Fibroblast of the aortic adventitia (primary cell): ENCODE measurements at places on chromosomes 11 and 22.

DNA sequence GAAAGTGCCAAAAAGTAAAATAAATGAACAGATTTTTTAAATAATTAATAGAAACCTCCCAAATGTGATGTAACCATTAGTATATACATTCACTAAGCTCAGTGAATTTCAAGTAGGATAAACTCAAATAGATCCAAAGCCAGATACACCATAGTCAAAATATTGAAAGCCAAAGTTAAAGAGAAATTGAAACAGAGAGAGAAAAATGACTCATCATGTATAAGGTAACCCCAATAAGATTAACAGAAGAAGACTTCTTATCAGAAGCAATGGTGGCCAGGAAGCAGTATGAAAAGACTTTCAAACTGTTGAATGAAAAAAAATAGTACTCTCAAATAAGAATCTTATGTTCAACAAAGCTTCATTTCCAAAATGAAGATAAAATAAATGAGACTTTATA lies 70.5 kb downstream of the LUZP2 start:
- DNase-seq, result no peak

DNA sequence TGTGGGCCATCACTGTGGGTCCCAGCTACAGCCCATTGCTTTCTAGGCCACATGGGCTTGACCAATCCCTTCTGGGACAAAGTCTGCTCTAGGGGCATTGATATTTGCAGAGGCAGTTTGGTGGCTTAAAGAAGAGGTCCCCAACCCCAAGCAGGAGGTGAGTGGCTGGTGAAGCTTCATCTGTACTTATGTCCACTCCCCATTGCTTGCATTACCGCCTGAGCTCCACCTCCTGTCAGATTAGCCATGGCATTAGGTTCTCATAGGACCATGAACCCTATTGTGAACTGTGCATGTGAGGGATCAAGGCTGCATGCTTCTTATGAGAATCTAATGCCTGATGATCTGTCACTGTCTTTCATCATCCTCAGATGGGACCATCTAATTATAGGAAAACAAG lies 54.4 kb upstream of the CADM1 start:
- no peak for DNase-seq

DNA sequence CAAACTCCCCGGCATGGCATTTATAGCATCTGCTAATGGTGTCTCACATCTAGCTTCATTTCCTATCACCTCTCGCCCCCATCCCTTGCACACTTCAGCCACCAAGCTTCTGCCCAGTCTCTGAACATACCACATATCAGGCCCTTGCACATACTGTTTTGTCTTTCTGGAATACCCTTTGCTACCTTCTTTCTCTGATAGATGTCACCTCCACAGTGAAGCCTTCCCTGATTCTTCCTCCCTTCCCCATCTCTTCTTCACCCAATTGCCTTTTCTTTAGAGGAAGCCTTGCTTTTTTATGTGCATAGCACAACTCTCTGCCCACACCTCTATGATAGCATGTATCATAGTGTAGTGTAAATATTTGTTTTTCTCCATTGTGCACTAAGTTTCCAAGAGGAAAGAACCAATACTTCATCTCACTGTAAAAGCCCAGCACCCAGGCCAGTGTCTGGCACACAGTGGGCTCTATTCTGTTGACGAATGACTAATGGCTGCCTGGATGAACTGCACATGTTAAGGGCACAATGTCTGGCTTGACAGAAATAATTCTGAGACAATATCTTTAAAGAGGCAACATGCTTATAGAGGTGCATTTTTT lies 27.8 kb downstream of the P4HA3 start:
- no peak for DNase-seq

DNA sequence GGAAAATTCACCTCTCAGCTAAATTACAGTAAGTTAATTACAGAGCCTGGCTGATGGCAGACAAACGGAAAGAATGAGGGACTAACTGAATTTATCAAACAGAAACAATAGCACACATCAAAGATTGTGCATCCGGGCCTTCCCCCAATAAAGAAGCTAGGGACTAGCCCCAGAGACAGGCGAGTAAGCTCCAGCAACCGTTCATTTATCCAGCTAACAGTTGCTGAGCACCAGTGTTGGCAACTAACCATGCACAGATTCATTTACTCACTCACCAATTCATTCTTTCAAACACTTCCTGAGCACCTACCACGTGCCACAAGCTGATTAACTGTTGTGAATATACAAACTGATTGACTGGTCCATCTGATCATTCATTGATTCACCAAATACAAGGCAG lies 51.2 kb downstream of the SMCO4 start:
- no peak for DNase-seq

GRCh38 chr11:19868281-19868821 lies 155.7 kb downstream of the NAV2 start:
- DNase-seq, result peak; percentile 98

- no peak for DNase-seq
Observed at GRCh38 chr22:19040888-19041703, 81.1 kb downstream of the DGCR2 start.

- no peak for DNase-seq
Observed at GRCh38 chr11:127226380-127226779, 225.8 kb upstream of the KIRREL3 start.

DNA sequence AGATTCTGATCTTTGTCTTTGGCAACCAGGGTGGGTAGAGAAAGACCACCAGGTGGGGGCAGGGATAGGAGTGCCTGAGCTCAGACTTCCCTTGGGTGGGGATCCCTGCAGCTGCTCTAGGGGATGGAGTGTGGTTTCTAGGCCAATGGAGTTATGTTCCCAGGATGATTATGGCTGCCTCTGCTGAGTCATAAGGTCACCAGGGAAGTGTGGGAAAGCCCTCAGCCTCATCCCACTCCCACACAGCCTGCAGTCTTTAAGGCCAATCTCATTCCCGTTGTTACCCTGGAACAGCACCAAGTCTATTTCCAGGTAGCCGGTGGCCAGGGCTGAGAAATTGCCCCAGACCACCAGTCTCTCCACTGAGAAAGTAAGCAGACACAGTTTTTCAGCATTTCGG lies 2269.3 kb upstream of the RAG2 start:
- no peak for DNase-seq

GRCh38 chr22:17339095-17339693 lies 30.1 kb upstream of the CECR2 start:
- no peak for DNase-seq

DNA sequence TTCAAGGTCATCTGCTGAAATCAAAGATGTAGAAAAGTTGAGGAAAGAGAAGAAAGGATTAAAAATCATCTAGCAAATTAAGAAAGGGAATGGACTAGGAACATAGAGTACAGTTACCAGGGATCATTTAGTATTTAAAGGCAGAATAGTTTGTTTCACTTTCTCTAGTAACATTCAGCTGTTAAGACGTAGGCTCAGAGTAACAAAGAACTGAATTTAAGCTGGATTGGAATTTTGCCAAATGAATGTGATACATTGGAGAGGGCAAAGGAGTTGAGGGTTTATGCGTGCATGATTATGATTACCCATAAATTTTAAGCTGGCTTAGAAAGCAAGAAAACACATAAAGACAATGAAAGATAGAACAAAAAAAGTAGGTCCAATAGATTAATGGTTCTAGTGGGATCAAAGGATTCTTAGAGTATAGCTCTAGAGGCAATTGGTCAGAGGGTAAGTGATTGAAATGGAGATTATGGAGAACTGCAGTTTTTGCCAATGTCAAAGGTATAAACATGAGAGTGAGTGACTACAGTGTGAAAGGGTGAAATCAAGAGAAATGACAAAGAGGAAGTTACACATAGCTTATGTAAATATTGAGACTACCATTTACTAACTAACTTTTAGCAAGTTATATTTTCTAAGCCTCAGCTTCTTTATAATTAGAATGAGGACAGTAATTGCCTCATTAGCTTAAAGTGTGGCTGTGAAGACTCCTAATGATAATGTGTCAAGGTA lies 190.0 kb downstream of the GRIA4 start:
- no peak for DNase-seq

DNA sequence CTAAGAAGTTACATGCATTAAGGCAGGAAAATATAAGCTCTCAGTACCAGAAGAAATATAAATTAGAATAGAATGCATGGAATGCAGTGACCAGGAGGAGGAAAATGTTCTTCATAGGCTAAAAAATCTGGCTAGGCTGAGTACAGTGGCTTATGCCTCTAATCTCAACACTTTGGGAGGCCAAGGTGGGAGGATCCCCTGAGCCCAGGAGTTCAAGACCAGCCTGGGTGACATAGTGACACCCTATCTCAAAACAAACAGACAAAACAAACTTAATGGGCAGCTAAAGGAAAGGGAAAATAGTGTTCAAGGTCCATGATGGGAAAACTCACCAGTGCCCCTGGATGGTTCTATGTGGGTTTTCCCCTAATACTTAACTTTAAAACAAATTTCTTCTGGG lies 78.3 kb upstream of the RASSF10 start:
- peak; percentile 11 for DNase-seq

- DNase-seq, result no peak
Observed at GRCh38 chr11:117772360-117772759, 24.7 kb downstream of the DSCAML1 start.

DNA sequence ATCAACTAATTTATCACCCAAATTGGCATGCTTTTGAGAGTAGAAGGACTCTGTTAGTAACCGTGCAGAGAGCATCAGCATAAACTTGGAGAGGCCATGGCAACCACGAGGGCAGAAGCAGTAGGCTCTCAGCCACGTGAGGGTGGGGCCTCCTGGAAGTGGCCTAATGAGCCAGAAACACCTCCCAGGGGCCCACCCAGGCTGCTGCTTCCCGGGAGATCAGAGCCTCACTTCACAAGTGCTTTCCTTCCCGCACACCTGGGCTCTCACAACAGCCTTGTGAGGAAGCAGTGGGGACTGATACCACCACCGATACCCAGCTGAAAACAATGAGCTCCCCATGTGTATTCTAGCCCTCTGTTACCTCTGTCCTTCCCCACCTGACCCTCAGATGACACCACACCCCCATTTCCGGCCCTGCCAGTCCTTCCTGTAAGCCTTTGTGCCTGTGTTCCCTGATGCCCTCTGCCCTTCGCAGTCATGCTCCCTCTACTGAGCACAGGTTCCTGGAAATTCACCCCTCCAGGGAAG lies 17.0 kb downstream of the TRIM29 start:
- DNase-seq, result no peak

GRCh38 chr11:134407321-134407828 lies 4.7 kb downstream of the B3GAT1 start:
- DNase-seq, result no peak

DNA sequence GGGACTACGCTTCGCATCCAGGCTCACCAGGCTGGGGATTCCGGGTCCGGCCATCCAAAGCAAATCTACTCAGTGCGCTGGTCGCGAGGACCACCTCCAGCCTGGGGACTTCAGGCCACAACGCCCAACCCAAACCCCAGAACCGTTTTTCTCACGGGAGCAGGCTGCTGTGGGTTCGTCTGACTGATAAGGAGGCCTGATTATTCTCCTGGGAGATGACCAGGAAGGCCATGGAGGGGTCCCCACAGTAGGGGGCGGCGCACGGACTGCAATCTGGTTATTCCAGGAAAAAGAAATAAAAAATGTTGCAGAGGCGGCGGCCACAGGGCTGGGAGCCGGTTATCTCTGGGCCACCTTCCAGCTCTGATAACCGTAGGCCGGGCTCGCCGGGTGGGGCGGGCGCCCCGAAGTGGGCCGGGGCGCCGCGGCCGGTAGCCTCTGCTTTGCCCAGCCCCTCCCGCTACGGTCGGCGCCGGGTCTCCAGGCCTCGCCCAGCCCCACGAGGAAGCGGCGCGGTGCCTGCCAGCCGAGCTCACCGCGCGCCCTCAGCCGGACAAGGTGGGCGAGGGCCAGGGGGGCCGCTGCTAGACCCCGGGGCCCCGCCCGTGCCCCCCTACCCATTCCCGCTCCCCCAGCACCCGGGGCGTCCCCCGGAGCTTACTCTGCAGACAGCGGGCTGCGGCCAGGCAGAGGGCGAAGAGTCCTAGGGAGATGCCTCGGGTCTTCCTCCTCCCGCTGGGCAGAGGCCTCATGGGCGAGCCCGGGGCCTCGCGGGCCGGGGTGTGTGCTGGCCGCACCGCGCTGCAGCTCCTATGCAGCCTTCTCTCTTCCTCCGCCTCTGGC lies 446 bp downstream of the VSTM5 start:
- peak; percentile 15 for DNase-seq

DNA sequence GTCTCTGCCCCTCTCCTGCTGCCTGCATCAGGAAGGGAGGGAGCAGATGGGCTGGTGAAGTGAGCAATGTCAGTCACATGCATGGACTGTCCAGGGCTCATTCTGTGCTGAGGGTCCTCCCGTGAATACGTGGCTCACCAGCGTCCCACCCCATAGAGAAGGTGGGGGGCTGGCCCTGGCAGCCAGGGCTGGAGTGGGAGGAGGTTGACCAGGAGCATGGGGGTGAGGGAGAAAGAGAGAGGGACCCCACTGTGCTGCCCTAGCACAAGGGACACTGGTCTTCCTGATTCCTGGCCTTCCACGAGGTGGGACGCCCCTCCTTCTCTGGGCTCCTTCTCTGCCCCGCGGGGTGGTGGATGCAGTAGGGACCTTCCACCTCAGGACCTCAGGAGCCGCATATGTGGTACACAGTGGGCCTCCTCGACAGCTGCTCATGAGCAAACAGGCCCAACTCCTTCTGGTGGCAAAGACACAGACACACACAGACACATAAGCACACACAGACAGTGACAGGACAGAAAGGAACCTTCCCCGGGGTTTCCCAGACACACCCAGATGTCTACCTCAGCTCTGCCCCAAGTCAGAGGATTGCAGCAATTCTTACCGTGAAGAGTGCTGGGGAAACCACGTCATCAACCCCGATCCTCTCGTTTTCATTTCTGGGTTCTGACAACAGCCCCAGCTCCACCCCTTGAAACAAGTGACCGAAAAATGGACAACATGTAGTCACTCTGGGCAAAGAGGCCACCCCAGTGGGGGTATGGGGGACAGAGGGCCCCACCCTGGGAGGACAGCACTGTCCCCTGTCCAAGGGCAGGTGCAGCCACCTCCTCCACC lies 3.6 kb upstream of the APOBEC3A start:
- DNase-seq, result no peak

DNA sequence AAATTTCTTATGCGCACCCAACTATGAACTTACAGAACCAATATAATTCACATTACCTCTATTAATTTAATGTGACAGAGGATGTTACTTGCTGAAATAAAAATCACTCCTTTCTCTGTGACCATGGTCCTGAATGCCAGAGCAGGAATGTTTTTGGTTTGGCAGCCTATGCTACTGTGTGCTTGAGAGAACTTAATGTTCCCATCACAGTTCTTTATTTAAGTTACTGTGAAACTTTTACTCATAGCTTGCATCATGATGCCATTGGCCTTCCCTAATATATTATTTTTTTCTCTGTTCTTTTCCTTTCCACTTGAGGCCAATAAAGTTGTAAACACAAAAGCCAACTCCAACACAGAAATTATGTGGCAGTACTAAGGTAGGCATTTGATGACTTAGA lies 142.2 kb downstream of the FAM76B start:
- peak; percentile 33 for DNase-seq
